ENCODE measurements at places on chromosomes 5 and 9.
A peak's percentile ranks its signal among the peaks of the same experiment; 100 is the strongest.

- no peak for DNase-seq
Observed at GRCh38 chr5:99089822-99090549, 161.2 kb upstream of the CHD1 start.

GRCh38 chr9:126424511-126424910 lies 97.9 kb downstream of the MVB12B start:
- no peak for DNase-seq

GRCh38 chr9:84598921-84599636 lies 70.5 kb upstream of the NTRK2 start:
- no peak for DNase-seq

DNA sequence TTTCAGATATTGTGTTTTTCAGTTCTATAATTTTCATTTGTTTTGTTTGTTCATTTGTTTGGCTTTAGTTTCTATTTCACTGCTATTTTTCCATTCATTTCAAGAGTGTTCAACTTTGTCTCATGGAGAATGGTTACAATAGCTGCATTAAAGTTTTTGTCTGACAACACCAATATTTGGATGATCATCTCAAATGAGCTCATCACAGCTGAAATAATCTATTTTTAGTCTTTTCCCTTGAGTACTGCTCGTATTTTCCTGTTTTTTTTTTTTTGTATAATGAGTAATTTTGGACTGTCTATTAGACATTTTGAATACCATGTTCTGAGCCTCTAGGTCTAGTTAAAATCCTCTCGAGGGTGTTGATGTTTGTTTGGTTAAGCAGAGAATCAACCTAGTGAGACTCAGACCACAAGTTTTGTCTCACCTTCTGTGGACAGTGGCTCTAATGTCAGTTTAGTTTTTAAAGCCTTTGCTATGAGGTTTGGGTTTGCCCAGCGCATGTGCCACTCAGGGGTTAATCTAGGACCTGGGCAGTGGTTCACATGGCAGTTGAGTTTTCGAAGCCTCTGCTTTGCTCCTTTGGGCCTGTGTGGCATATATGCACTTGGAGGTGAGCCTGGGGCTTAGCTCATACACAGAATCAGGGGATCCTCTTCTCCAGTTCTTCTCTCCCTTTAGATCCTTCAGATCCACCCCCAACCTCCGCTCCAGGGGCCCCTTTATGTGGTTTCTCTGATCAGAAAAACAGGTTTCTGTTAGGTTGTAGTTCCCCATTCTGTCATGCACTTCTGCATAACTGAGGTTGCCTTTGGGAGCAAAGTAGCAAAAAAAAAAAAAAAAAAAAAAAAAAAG lies 79.8 kb downstream of the ARSB start:
- DNase-seq = no peak

GRCh38 chr5:39654715-39655114 lies 229.9 kb upstream of the DAB2 start:
- no peak for DNase-seq

GRCh38 chr9:120344230-120344629 lies 235.7 kb downstream of the CDK5RAP2 start:
- DNase-seq = no peak

DNA sequence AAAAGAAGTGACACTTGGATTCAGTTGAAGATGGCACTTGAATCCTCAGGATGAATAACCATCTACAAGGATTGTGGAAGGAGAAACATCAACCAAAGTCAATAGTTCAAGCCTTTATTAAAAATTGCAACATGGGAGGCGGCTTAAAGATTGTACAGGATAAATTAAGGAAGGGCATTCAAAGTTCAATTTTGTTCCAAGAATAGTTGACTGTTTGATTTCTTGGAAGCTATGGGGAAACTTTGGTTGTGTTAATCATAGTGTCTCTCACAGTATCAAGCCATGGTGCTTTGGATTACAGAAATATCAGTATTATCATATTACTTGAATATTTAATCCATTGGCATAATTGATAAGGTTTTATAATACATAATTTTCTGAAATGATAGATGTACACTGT lies 1844.3 kb downstream of the MAT2B start:
- DNase-seq = no peak

DNA sequence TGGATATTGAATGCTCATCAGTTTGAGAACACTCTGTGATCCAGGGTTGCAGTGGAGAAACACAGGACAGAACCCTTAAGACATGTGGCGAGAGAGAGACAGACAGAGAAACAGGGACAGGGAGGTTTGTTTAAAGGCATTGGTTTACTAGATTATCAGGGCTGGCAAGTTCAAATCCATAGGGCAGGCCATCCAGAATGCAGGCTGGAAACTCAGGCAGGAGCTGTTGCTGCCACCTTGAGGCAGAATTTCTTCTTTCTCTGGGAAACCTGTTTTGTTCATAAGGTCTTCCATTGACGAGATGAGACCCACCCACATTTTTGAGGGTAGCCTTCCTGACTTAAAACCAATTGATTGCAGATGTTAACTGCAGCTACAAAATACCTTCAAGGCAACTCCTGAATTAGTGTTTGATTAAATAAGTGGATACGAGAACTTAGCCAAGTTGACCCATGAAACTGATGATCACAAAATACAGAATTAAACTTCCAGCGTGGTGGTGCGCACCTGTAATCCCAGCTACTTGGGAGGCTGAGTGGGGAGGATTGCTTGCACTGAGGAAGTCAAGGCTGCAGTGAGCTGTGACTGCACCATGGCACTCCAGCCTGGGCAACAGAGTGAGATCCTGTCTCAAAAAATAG lies 55.9 kb downstream of the NSUN2 start:
- DNase-seq = peak; percentile 77

DNA sequence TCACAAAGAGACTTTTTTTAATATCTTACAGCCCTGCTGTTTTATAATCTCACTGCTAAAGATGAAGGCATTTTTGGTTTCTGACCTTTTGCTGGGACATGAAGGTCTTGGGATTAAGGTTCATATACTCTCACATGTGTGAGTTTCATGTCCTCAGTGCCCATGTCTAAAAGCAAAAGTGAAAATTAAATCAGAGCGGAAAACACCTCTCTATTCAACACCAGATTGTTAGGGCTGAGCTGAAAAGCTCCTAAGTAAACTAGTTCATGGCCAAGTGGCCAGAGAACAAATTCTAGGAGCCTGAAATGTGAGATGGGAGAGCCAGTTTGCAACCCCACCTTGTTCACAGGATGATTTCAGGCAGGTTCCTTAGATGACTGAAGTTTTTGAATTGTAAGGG lies 110.9 kb downstream of the GRIA1 start:
- no peak for DNase-seq

GRCh38 chr9:37034938-37035647 lies 1.0 kb upstream of the PAX5 start:
- no peak for DNase-seq

GRCh38 chr5:163706053-163706771 lies 200.8 kb downstream of the MAT2B start:
- no peak for DNase-seq

- peak; percentile 86 for DNase-seq
Observed at GRCh38 chr5:10734037-10734709, 26.9 kb downstream of the DAP start.

DNA sequence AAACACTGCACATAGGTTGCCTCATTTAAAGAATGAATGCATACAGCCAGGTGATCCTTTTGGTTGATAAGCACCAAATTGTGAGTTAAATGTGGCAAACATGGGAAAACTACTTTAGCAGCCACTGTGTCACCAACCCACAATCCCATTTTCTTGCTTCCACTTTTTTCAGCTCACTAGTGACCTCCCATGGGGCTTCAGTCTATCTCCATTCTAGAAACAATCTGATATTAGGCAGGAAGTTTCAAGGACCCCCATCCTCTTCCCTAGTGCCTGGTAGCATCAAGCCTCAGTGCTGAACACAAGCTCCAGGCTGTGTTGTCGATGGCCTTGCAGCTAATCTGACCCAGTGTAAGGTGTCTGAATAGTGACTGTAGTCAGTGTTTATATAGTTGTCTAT lies 66.2 kb downstream of the PLPPR1 start:
- no peak for DNase-seq

DNA sequence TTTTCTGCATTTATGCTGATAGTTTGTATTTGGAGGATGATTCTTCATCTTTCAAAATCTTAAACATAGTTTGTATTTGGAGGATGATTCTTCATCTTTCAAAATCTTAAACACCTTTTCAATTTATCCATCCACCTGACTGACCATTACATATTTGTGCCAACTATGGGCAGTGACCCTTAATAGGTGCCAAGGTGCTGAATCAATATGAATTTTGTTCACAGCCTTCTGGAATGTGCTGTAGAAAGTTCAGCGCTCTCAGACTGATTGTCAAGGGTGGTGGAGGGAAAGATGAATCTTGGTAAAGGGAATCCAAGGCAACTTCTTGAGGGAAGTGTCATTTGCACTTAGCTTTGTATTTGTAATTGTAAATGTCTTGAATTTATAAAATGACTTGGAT lies 18.1 kb downstream of the ZNF618 start:
- no peak for DNase-seq

GRCh38 chr9:100579665-100580064 lies 1.8 kb downstream of the CAVIN4 start:
- no peak for DNase-seq

DNA sequence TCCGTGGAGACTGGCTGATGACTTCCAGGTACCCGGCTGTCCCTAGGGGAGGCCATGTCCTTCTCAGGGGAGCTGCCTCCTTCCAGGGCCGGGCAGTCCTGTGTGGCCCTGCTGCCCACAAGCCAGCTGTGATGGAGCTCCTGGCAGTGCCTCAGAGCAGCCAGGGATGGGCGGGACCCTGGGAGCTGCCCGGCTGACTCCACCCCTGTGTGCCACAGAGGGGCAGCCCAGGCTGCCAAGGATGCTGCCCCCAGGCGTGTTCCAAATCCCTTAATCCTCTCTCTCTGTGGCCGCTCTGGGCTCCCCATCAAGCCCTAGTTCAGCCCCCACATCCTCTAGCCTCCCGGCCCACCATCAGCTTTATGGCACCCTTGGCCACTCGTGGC lies 7.0 kb upstream of the SCGB3A1 start:
- no peak for DNase-seq

DNA sequence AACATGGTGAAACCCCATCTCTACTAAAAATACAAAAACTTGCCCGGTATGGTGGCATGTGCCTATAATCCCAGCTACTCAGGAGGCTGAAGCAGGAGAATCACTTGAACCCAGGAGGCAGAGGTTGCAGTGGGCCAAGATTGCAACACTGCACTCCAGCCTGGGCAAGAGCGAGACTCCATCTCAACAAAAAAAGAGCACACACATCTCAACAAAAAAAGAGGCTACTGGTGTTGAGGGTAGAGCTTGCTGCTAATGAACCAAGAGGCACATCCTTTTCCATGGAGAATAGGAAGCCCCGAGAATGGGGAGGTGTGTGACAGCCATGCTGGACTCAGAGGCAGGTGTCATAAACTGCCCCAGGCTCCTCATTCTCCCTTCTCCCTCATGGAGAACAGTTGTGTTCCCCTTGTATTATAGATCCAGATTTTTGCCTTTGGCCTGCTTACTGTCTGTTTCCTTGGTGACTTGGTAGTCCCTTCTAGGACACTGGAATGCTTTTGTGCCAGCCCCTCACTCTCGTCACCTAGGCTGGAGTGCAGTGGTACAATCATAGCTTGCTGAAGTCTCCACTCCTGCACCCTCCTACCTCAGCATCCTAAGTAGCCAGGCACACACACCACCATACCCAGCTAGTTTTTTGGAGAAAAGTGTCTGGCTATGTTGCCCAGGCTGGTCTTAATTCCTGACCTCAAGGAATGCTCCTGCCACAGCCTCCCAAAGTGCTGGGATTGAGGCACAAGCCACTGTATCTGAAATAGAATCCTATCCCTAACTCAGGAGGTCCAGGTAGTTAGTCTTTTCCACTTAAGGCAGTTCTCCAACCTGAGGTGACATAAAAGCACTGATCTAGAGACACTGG lies 5.1 kb downstream of the RPL12 start:
- DNase-seq = no peak

- no peak for DNase-seq
Observed at GRCh38 chr9:75830303-75830702, 60.2 kb upstream of the PCSK5 start.

DNA sequence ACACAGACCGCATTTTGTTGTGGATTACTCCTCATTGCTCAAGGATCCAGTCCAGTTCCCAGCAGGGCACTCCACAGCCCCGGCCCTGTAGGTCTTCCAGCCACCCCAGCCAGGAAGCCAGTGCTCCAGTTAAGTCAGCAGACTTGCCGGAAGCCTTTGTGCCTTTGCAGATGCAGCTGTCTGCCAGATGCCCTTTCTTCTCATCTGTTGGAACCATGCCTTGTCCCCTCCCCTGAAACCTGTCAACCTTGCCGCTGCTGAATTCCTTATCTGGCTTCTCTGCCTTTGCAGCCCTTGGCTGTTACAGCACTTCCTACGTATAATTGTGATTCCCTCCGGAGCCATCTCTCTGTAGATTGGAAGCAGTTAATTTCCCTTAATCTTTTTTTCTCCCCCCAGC lies 28.4 kb downstream of the PSAT1 start:
- DNase-seq = no peak

GRCh38 chr5:14181299-14181968 lies 38.3 kb downstream of the TRIO start:
- DNase-seq = no peak

DNA sequence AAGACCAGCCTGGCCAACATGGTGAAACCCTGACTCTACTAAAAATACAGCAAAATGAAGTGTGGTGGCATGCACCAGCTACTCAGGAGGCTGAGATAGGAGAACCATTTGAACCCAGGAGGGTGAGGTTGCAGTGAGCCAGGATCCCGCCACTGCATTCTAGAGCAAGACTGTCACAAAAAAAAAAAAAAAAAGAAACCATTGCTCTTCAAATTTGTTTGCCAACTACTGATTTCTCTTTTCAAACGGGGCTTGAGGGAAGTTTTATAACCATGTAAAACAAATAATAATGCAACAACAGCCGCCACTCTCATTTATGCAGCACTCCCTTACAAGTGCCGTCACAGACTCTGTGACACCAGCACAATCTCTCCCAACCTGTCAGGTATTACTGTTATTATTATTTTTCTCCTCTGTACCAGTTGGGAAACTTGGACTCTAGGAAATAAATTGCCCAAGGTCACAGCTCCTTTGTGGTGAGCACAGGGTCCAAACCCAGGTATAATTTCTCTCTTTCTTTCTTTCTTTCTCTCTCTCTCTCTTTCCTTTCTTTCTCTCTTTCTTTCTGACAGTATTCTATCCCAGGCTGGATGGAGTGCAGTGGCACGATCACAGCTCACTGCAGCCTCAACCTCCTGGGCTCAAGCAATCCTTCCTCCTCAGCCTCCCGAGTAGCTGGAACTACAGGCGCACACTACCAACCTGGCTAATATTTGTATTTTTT lies 25.4 kb downstream of the SERINC5 start:
- no peak for DNase-seq

DNA sequence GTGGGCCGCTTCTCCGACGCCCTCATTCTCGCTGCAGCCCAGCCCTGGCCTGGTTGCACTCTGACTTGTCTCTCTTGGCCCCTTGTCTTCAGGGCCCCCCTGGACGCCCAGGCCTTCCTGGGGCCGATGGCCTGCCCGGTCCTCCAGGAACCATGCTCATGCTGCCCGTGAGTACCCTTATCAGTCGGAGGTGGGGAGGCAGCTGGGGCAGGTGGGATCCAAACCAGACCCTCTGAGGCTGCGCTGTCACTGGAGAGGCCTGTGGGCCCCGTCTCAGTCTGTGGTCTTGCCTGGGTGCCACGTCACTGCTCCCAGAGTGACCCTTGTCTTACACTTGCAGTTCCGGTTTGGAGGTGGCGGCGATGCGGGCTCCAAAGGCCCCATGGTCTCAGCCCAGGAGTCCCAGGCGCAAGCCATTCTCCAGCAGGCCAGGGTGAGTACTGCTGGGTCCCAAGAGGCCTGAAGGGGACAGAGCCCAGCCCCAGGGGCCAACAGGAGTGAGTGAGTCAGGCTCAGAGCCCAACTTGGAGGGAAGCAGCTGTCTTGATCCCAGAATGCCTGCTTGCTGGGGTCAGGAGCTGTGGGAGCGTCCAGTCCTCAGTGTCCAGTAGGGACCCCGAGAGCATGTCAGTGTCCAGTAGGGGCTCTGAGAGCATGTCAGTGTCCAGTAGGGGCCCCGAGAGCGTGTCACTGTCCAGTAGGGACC lies 109.0 kb downstream of the COL5A1 start:
- DNase-seq = no peak

Data from cerebellum (tissue), 4 donors.